EL (cell line): ENCODE measurements at places on chromosomes 12 and 14.

DNA sequence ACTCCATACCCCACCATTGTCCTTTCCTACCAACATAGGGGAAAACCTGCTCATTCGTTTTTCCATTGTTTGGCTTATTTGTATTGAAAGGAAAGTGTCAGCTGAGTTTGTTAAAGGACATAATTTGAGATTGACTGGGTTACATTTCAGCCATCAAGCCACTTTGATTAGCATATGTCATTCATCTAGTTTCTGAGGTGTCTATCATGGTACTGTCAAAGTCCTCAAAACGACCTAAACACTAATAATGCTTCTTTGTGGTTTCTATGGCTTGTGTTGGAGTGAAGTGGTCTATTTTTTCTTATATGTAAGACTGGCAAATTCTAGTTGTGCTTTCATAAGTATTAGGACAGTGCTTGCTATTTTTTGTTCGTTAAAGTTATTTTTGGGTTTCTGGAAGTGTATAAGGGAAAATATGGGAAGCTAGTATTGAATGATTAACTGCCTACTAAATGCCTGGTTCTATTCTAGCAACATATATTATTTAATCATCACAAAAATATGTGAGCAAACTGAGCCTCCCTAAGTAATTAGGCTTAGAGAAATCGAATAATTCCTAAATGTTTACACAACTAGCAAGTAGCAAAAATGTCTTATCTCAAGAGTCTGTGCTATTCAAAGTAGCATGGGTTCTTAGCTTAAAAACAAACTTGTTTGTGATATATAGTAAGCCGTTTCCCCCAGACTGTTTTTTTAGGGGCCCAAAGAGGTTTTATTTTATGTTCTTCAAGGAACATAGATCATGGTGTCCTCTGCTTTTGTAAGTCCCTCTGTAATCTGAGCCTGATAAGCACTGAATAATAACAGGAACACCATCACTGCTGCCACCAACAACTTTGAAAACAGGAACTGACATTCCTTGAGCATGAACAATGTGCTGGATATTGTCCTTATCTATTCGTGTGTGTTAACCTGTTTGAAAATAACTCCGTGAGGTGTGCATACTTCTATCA lies 67.1 kb downstream of the DERA start:
- DNase-seq, result peak; percentile 68

DNA sequence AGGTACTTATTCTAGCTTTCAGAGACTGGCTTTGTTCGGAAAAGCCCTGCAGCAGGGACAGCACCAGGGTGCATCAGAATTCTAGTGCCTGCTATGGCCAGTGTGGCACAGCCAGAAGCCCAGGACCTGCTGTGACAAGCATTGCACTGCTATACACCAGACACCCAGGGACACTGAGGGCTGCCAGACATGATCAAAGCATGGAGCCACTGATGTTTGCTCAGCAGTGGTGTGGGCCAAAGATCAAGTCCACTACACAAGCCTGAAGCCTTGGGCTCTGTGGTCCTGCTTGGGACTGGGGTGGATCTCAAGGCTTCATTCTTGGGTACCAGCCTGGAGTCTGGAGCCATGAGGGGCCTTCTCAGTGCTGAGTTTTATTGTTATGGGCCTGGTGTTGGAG lies 36.1 kb upstream of the CDKN3 start:
- no peak for DNase-seq

DNA sequence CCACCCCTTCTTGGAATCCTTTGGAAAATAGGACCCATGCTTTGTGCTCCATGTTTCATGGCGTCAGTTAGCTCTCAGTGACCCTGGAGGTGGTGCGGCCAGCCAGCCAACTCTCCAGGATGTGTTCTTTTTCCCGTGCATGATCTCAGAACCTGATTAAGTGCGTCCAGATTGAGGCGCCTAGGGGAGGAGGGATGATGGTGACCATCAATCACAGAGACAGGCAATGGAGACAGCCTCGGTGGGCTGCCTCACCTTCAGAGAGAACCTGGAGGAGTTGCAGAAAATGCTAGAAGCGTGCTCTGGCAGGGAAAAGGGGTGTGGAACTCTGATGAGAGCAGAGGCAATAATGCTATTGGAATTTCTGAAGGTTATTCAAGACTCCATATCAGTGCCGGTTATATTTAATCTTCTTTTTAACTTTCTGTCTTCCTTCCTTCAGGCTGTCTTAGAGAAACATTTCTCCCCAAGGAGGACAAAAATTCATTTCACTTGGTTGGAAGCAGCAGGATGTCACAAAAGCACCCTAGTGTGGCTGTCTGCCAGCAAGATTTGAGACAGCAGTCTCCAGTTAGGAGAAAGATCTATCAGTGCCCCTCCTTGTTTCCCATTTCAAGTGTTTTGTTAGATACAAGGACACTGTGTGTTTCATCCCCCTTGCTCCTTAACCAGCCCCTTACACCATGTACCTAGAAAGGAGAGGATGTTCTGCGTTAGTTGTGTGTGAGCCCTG lies 53.3 kb upstream of the IGF1 start:
- DNase-seq, result no peak

GRCh38 chr12:52895726-52896189 lies 9.1 kb downstream of the KRT8 start:
- DNase-seq, result no peak

- DNase-seq, result peak; percentile 24
Measured at GRCh38 chr14:22427771-22428231, 161.2 kb downstream of the DAD1 start.

GRCh38 chr12:53402871-53403270 lies 20.8 kb upstream of the AMHR2 start:
- DNase-seq, result no peak

GRCh38 chr14:74562515-74563232 lies 49.4 kb downstream of the LTBP2 start:
- DNase-seq, result no peak

- peak; percentile 55 for DNase-seq
Measured at GRCh38 chr12:60494244-60494643, 898.4 kb downstream of the SLC16A7 start.

DNA sequence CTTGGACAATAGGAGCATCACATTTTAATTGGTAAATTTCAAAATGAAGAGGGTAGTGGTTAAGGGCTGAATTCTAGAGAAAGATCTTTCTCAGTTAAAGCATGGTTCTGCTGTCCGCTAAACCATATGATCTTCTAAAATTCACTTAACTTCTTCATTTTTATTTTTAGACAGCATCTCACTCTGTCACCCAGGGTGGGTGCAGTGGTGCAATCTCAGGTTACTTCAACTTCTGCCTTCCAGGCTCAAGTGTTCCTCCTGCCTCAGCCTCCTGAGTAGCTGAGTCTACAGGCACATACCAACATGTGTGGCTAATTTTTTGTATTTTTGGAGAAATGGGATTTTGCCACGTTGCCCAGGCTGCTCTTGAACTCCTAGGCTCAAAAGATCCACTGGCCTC lies 226.7 kb upstream of the ABCD2 start:
- no peak for DNase-seq

- no peak for DNase-seq
Measured at GRCh38 chr12:83386527-83387264, 700.0 kb downstream of the TMTC2 start.

GRCh38 chr14:94966868-94967267 lies 190.5 kb downstream of the DICER1 start:
- DNase-seq, result no peak

DNA sequence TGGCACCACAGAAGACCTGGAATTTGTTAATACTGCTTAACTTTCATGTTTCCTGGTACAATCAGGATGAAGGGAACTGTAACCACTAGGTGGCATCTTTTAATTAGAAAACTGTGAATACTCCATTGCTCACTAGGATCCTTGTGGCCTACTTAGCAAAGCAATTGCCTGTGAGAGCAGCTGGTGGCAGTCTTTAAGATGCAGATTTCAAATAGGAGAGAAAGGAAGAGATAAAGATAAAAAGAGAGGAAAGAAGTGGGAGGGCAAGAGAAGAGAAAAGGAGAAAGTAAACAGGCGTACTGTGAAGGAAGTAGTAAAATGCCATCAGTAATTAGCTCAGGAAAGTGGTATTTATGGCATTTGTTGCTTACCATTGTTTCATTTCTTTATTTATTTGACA lies 114.5 kb downstream of the RAD51B start:
- DNase-seq, result peak; percentile 80

GRCh38 chr12:130480887-130481286 lies 143.2 kb downstream of the PIWIL1 start:
- no peak for DNase-seq

DNA sequence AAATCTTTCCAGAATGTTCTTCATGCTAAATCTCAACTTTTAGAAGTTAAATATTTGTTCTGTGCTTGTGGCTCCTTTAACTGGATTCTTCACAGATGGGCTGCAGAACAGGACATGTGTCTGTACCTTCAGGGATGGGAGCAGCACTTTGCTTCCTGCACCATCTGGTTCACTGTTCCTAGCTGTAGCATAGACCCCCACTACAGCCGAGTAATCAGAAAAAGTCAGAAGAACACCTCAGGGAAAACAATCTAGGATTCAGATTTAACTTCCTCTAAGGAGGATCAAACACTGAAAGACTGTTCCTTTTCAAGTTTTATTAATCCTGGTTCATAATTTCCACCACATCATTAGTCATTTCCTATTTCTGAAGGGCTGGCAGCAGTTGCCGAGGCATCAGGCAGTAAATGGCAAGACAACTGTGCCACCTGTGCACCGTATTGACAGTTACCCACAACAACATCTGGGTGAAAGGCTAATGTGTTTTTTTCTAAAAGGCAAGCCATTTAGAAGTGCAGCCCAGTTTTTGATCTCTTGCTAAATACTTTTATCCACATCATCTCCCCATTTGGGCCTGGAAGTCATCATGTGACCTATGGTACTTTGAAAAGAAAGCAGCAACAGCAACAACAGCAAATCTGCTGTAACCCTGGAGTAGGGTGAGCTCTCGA lies 212.8 kb upstream of the BMP4 start:
- peak; percentile 68 for DNase-seq

- DNase-seq, result peak; percentile 39
Measured at GRCh38 chr12:67909681-67910080, 79.6 kb upstream of the IFNG-AS1 start.

DNA sequence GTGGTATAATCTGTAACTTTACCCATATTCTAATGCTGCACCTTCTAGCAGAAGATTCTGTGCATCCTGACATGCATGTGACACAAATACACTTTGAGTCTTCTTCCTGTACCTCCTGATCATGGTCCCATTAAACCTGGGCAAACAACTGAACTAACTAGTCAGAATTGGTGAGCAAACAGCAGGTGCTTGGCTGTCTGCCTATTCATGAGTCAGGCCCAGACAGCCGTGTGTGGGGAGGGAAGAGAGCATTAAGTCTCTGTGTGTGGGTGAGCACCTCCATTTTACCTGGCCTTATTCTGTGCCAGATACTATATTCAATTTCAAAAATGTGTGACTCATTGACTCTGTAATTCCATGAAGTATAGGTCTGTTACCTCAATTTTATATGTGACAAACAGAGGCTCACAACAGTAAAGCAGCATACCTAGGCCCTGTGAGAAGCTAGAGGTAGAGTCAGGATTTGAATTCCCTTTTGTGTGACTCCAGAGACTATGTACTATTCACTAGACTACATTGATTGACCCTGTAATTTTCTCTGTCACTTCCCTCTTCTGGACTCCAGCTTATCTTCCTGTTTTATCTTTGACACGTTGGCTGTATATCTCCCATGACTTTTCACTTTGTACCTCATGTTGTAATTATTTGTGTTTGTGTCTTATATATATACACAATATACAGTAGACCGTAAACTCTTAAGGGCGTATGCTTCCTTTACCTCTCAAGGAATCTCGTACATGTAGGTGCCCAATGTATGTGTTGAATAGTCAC lies 32.2 kb downstream of the SUSD6 start:
- DNase-seq, result peak; percentile 50

GRCh38 chr14:98844456-98844855 lies 427.5 kb downstream of the BCL11B start:
- DNase-seq, result no peak
